ENCODE measurements at places on chromosomes 12 and 14.

DNA sequence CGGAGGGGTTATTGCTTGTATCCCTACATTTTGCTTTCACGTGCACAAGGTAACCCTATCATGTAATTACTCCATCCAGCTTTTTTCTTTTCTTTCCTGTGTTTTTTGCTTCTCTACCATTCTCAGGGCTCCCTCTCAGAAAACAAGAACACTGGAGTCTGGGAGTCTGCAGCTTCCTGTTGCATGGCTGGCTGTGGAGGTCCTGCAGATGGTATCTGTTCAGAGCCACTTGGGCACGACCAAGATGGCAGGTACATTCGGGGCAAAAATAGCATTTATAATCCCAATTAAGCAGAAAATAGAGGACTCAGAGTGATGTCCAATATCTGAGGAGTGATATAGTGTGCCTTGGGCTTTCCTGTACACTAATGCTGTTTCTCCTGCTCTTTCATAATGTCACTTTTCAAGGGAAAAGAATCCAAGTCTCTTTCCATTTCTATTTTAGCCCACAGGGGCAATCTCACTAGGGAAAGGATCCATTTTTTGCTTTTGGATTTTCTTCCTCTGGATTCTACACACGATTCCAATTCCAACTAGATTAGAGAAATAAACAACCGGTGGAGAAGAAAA lies 3.2 kb upstream of the NUMB start:
- no peak for DNase-seq

DNA sequence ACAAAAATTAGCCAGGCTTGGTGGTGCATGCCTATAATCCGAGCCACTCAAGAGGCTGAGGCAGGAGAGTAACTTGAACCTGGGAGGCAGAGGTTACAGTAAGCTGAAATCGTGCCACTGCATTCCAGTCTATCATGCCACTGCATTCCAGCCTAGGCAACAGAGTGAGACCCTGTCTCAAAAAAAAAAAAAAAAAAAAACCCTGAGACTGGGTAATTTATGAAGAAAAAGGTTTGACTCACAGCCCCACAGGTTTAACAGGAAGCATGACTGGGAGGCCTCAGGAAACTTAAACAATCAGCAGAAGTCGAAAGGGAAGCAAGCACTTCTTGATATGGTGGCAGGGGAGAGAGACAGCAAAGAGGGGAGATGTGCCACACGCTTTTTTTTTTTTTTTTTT lies 123.2 kb downstream of the GXYLT1 start:
- no peak for DNase-seq

GRCh38 chr12:112900298-112901145 lies 6.2 kb upstream of the OAS1 start:
- DNase-seq = no peak

GRCh38 chr14:74973003-74973653 lies 17.7 kb upstream of the PGF start:
- no peak for DNase-seq

- no peak for DNase-seq
Measured at GRCh38 chr14:101350691-101351090, 210.6 kb upstream of the DIO3 start.

GRCh38 chr14:70664698-70665447 lies 23.2 kb downstream of the TTC9 start:
- no peak for DNase-seq

GRCh38 chr14:95398630-95399547 lies 79.2 kb upstream of the CLMN start:
- DNase-seq = no peak

DNA sequence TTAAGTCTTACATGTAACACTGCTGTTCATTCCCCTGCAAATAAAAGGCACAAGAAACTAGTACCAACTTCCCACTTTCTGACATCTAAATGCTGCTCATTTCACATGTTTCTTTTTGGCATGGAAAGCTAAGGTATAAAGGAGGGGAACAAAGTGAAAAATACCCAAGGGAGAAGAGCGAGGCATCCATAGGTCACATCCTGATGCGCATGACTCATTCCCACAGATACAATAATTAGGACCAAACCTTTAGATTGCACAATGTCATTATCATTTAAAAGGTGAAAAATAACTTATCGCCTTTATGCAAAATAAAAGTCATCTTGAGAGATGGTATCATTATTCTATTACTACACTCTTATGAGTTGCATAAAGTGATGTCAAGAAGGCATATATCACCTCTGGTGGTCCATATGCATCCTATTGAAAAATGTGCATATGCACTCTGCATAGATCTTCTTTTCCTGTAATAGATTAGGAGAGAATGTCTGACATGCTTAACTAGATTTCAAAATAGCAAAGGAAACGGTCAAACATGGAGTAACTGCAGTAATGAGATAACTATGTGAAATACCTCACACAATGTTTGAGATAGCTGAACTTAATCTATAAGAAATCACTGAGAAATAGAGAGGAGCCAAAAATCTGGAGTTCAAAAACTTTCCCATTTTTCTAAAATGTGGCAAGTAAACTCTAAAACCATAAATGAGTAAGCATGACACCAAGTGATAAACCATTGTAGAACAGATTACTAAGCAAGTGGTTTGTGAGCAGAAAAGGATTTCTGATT lies 382.5 kb upstream of the TMTC1 start:
- no peak for DNase-seq

- no peak for DNase-seq
Measured at GRCh38 chr12:113463746-113464451, 7.8 kb downstream of the LHX5 start.

GRCh38 chr12:80422550-80422949 lies 21.5 kb upstream of the PTPRQ start:
- no peak for DNase-seq

DNA sequence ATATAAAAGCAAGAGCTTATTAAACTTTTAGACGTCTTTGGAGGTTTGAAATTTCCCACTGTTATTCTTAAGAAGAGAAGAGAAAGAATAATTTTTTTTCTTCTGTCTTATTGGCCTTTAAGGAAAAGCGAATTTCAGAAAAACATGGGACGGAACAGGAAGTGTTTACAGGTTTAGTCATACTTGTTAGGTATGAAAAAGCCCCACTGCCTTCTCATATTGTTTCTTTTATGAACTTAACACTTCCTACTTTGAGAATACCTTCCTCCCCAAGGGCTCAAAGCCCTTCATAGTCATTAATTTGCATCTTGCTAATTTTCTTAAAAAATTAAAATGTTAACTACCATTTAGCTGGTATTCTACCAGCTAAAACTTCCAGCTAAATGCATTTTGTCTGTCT lies 82.0 kb downstream of the ETV6 start:
- DNase-seq = no peak

- no peak for DNase-seq
Measured at GRCh38 chr14:53900499-53900898, 56.1 kb downstream of the BMP4 start.

- DNase-seq = no peak
Measured at GRCh38 chr12:103308396-103308795, 187.4 kb downstream of the C12orf42 start.

DNA sequence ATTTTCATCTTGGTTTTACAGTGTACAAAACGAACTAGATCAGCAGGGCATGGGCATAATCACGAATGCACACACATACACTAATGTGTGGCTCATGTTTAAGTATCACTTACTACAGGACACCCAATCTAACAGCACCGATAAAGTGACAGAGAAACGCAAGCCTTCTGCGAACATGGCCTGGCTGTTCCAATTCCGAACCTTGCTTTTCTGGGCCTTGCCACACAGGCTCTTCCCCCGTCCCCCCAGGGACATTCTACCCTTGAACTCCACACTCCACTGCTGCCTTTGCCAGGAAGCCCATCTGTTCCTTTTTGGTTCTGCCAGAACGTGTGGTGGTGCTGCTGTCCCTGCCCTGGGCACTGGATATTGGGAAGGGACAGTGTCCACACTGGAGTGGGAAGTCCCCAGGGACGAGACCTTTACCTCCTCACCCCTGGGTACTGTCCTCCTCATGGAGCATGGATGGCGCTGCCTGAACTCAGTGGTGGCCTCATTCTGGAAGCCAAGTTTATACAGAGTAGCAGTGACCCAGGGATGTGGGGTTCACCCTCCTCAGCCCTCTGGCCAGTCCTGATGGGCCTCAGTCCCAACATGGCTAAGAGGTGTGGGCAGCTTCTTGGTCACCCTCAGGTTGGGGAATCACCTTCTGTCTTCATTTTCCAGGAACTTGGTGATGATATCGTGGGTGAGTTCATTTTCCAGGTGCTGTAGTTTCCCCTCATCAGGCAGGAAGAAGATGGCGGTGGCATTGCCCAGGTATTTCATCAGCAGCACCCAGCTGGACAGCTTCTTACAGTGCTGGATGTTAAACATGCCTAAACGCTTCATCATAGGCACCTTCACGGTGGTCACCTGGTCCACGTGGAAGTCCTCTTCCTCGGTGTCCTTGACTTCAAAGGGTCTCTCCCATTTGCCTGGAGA lies 7.9 kb downstream of the SERPINA1 start:
- no peak for DNase-seq

DNA sequence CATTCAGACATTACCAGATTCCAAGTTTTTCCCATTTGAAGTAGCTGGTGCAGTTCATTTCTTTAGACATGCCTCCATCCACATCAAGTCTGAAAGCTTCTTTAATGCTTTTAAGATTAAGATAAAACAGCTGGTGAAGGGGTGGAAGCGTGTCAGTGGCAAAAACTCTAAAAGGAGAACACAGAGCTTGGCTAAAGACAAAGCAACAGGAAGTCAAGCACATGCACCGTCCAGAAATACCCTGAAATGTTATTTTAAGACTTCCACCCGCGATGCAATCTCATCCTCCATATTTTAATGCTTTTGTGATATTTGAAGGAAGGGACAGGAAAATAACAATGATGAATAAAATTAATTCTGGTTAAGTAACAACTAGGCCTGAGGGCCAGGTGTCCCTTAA lies 31.8 kb downstream of the PPM1H start:
- DNase-seq = no peak
